ENCODE measurements at places on chromosomes 12 and 14. TPM values are rescaled to one million over a fixed set of nuclear protein-coding genes. Genes with fewer than 3 reads are reported as not detected.

Gene SELPLG
- total RNA-seq, result 69.6 TPM

Gene CLEC2A
- total RNA-seq, result not detected

DNA sequence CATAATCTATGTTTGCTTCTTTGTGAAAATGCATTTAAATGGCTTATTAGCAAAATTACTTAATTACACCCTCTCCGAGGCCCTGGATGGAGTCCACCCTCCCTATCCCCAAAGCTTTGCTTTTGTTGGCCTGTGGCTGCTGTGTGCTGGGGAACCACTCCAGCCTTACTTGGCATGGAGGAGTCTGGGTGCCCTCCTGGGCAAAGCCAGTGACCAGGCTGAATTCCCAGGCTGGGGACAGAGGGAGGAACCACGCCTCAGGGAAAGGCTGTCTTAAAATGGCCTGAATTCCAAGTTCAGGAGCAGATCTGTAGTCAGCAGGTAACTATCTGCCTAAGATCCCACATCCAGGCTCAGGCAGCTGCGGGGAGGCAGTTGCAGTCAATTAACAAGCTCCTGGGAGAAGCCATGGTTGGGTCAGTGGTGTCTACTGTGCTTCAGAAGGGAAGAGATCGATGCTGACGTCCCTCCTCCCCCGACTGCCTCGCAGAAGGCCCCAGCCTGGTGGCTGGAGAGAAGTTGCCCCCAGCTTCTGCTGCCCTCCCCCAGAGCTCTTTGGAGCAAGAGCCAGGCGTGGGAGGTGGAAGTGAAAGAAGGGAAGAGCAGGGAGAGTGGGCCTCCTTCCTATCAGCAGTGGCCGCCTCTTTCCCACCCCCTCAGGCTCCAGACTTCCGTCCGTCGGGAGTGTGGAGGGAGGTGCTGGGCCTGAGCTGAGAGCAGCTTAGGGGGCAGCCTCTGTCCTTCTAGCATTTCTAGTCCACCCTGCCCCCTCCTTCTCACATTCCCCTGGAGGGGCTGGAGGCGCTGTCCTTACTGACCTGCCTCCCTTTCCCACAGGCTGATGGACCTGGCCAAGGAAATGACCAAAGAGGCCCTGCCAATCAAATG lies 11.3 kb downstream of the VASH1 start:
- H3K27me3 ChIP-seq, result peaks cover 2% of the 10 kb centered on the region
- H3K36me3 ChIP-seq, result no peaks in the 10 kb centered on the region
- no peak for DNase-seq
- no peak overlapping the region for H3K4me3 ChIP-seq

Gene BCL11B
- total RNA-seq, result 55.5 TPM

- H3K36me3 ChIP-seq, result no peaks in the 10 kb centered on the region
- no peaks in the 10 kb centered on the region for H3K4me1 ChIP-seq
- DNase-seq, result no peak
- H3K27ac ChIP-seq, result no peak overlapping the region
Observed at GRCh38 chr12:108297424-108297823, 41.7 kb downstream of the CMKLR1 start.
